Stimulated activated CD4-positive, alpha-beta T cell treated with anti-CD3 and anti-CD28 coated beads, Interleukin-1b, Interleukin-23, amount 100 ng/mL, for 48 hours (primary cell): ENCODE measurements at places on chromosomes 4 and X.

- no peak for DNase-seq
These were observed 240.8 kb downstream of the PPARGC1A start for GRCh38 chr4:23648854-23649596.

- DNase-seq, result no peak
These were observed 61.7 kb upstream of the PLS3 start for GRCh38 chrX:115499112-115499805.

DNA sequence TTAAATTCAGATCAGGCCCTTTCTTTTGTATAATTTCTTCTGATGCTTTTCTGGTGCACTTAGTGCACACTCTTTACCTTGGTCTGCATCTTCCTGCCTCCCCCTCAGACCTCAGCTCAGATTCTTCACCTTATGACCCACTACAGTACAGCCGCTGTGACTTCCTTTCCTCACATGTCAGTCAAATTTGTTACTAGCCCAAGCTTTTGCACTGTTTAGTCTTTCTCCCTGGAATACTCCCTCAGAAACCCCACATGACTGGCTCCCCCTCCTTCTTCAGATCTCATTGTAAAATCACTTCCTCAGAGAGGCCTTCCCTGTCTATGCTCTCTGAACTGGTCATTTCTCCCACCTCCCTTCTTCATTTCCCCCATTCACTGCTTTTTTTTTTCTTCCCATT lies 132.9 kb downstream of the FRAS1 start:
- DNase-seq, result no peak

GRCh38 chr4:68954126-68954525 lies 2.5 kb upstream of the UGT2A3 start:
- no peak for DNase-seq

GRCh38 chr4:123468479-123469031 lies 72.0 kb downstream of the SPRY1 start:
- DNase-seq, result no peak

- DNase-seq, result peak; percentile 59
These were observed 1.6 kb downstream of the PRICKLE3 start for GRCh38 chrX:49184294-49185281.

DNA sequence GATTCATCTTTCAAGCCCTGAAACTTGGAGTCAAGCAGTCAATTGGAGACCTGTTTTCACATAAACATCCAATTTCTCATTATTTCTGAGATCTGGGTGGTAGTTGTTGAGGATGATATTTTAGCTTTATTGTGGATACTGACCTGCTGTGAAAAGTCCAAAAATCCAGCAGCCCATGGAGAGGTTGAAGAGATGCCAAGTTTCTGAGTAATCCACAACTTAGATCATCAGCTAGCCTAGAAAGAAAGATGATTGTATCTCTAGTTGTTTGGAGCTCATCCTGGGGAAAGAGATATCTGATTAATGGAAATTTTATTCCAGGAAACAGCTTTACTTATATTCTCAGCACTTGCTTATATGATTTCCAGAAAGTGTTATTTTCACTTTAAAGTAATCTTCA lies 48.6 kb upstream of the DCX start:
- no peak for DNase-seq

DNA sequence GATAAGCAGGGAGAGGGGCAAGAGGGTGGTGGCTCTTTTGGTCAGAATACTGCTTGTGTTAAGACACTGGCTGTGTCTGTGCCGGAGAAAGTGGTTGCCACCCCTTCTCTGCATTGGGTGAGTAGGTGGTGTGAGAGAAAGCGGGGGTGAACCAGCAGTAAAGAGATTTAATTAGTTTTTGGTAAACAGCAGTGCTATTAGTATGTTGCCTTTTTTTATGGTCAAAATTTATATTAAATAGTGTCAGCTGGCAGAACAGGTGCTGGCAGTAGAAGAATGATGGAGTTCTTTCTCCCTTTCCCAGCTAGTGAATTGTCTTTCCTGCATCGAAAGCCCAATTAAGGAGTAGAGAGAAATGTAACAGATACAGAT lies 181.6 kb downstream of the LARP7 start:
- DNase-seq, result no peak

- DNase-seq, result no peak
These were observed 231.5 kb upstream of the AGTR2 start for GRCh38 chrX:115939070-115939469.

DNA sequence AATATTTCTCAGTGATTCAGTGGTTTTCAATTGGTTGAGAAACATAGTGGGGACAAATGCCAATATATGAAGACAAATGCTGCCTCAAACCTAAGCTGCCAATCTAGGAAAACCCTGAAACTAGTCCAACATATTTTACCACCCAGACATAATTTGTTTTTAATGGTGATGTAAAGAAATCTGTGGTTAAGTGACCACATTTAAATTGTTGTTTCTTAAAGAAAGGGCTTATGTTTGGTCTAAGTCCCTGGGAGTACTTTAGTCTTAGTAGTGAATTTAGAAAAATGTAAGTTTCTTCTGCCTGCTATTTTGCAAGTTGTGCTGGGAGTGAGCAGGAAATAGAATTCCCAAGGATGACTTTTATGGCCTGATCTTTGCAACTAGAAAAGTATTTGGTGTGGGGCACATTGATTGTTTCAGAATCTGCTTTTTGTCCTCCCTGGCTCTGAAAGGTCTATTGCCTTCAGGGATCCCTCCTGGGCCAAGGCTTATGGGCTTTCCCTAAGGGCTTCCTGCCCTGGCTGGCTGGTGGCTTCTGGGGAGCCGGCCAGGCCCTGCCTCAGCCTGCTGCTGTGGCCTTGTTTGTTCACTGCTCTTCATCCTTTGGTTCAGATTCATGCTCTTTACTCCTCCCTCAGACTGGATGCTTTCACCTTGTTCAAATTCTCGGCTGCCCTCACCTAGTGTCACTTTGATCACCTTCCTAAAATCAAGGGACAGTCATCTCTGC lies 169.8 kb upstream of the JADE1 start:
- DNase-seq, result no peak

- no peak for DNase-seq
These were observed 66.0 kb upstream of the RLIM start for GRCh38 chrX:74680391-74680790.

- no peak for DNase-seq
These were observed 745.4 kb downstream of the TECRL start for GRCh38 chr4:63663870-63664269.

DNA sequence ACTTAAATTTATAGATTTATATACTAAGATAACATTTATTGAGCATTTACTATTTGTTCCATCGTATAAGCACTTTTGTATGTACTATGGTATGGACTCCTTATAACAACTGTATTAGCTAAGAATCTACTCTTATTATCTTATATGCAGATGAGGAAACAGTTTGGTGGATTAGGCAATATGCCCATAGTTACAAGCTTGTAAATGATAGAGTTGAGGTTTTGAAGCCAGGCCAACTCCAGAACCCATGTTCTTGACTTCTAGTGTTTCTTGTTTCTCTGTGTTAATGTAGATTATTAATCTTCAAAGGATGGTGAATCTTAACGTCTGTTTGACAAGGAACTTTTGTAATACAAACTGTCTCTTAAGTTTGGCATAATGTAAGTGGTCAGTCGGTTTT lies 71.3 kb downstream of the STIM2 start:
- no peak for DNase-seq

DNA sequence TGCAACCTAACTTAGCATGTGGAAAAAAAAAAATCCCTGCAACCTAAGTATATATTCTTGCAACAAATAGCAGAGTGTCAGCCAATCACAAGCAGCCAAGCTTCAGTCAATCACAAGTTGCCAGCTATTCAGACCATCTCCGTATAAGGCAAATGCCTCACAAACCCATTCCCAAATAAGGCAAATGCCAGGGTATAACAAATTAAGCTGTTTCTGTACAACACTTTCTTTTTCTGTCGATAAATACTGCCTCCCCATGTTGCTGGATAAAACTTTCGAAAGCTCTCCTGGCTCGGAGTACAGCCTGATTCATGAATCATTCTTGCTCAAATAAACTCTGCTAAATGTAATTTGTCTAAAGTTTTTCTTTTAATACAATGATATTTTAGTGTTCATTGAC lies 460.7 kb upstream of the SMIM31 start:
- no peak for DNase-seq

DNA sequence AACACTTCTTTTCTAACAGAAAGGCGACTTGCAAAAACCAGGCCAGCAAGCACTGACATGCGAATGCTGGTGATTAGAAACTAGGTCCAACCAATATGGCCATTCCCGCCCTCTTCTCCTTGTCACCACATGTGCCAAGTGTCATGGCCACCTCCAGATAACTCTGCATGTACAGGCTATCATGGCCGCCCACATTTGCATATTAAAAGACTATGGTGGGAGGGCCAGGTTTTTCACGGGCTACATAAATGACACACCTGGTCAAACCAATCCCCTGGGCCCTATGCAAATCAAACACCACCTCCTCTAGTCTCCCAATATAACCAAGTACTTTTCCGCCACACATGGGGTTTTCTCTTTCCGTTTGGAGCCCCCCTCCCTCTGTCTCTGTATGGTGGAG lies 40.1 kb downstream of the NUDT11 start:
- DNase-seq, result no peak

DNA sequence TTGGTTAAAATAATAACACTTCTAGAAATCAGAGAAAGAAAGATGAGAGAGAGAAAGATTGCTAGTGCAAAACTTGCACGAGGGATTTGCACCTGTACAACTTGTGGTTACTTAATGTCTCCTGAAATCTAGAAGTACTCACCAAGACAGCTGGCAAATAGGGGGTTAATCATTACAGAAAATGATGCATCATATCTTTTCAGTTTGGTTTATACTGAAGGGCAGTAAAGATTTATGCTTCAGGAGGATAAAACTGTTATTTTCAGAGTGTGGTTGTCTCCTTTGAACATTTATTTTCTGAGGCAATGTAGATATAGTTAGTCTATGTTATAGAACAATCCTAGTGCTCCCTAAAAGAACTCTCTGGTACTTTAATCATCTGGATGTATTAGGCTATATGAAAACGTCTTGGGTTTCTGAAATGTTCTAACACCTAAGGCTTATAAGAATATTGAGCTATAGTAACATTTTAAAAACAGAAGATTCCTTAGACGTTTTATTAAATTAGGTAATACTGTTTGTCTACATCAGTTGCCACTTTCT lies 13.3 kb downstream of the ATOH1 start:
- DNase-seq, result no peak

- peak; percentile 2 for DNase-seq
These were observed at the start of gene ASB9 for GRCh38 chrX:15269618-15270521. ASB9 (minus strand) TSS chrX:15270083; CDS start chrX:15269874, 209 bp downstream.
